ENCODE measurements at places on chromosomes 2 and 18.

GRCh38 chr2:174632841-174633622 lies 35.4 kb upstream of the WIPF1 start:
- no peak for DNase-seq

- DNase-seq, result no peak
Observed at GRCh38 chr2:109513749-109514588, 99.8 kb downstream of the SEPTIN10 start.

DNA sequence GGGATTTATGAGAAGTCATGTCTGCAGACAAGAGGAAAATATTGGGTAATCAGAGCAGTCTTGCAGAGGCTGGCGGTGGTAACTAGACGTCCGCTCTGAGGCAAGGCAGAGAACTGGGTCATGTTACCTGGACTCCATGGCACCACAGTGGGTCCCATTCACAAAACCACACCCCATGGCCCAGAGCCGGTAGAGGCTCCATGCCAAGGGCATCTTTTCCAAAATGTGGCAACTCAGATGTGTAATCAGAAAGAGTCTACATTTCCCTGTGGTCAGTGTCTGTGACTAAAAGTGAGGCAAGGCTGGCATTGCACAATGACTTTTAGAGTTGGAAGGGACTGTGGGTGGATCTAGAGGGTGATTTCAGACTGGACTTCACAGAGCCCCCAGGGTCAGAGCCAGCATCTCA lies 113.1 kb downstream of the MREG start:
- DNase-seq, result no peak

GRCh38 chr2:10772201-10772867 lies 40.3 kb downstream of the PDIA6 start:
- no peak for DNase-seq

- no peak for DNase-seq
Observed at GRCh38 chr2:174334781-174335251, at the start of gene SP9. SP9 (plus strand) TSS chr2:174334954; CDS start chr2:174335093, 139 bp downstream.

DNA sequence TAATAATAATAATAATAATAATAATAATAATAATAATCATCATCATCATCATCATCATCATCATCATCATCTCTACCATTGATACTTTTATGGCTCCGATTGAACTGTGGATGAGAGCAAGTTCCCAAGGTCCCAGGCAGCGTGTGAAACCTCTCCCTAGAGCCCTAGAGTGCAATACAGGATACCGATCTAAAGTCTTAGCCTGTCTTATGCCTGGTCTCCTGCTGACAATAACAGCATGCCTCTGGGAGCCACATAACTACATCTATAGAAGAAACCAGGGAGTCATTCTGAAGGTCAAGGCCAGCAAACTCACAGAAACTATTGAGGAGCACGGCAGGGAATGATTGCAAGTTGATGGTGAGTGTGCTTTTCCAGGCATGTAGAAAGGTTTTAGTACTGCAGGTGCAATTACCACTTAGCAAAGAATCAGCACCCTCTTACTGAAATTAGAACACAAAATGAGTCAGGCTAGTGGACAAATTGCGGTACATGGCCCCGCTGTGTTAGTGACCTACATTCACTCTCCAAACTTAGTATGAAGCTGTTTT lies 457.2 kb upstream of the CDH20 start:
- no peak for DNase-seq

GRCh38 chr2:113720167-113720566 lies 36.3 kb downstream of the SLC35F5 start:
- peak; percentile 16 for DNase-seq

DNA sequence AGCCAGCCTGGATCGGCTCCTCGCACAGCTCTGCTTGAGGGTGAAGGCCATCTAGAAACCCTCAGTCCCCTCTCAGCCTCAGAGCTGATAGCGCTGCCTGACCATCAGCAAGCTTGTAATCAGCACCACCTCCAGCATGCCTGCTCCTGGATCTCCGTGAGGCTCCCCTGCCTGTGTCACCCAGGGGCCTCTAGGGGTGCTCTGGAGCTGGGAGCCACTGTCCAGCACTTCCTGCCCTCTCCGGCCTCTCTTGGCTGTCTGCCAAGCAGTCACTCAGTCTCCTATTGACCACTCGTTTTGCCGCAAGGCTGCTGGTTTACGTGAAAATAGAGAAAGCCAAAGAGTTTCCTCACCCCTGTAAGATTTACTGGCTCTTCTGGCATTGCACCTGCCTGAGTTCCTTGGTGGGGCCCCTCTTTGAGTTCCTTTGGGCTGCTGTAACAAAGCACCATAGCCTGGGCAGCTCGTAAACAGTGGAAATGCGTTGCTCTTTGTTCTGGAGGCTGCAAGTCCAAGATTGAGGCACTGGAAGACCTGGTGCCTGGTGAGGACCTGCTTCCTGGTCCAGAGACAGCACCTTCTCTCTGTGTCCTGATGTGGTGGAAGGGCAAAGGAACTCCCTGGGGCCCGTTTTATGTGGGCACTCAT lies 17.9 kb downstream of the CAPN10 start:
- DNase-seq, result peak; percentile 65

DNA sequence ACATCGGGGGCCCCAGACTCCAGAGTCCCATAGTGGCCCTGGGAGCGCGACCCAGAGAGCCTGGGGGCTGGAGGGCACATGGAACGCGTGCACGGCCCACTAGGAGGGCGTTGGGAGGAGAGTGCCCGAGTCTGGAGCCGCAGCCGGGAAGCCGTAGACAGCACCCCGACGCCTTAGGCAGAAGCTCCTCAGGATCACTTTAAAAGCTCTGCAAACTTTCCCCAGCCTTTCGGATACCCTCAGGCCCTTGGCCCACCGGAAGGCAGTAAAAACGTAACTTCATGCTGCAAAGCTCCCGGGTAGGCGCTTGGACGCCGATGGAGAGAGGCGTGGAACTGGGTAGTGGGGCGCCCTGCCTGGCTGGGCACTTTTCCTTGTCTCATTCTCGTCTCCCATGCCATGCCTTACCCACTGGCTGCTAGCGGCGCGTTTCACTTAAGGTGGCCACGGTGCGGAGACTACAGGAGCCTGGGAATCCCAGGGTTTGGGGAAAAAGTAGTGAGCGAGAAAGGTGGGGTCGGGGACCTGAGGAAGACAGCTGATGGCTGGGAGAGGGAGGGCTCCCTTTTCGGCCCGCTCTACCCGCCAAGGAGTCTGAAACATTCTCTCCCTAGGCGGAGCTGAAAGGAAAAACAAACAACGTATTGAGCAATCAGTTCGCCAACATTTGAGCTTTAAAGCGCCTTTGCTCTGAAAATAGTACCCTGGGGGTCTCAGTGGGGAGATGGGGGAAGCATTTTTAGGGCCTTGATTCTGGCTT lies 141.8 kb downstream of the MEIS1 start:
- DNase-seq, result peak; percentile 72

- no peak for DNase-seq
Observed at GRCh38 chr2:140747665-140748064, 1383.2 kb downstream of the LRP1B start.

DNA sequence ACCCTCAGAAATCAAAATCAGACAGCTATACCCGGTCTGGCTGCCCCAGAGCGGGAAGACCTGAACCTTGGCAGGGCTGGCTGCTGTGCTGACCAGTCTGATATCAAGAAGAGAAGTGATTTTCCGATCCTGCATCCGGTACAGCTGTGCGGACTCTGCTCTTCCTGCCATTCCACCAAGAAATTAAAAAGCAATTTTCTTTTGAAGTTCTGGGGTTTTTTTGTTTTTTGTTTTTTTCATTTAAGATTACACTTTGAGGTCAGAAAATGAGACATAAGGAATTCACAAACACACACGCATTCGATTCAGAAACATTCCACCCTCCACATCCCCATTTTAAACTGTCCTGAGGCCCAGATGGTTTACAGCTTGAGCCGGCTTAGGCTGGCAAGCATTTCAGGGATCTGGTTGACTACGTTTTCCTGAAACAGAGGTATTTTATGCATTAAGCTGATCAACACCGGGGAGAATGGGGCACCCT lies 156.5 kb downstream of the COL6A3 start:
- no peak for DNase-seq

DNA sequence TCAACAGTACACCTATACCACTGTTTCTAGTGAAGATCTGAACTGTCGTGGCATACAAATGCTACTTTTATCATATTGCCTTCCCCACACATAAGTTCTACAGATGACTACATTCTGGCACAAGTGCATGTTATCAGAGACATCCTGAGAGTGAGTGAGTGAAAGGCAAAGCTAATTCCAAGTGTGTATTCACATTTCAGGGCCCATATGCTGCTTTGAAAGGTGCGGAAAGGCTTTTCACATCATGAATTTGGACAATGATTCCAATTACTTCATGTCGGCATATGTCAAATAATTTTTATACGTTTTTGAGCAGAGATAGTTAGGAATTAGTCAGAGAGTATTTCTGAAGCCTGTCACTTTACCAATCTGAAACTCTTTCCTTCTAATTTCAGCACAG lies 101.7 kb downstream of the GAREM1 start:
- no peak for DNase-seq

GRCh38 chr2:166413255-166413654 lies 37.5 kb upstream of the SCN9A start:
- no peak for DNase-seq

DNA sequence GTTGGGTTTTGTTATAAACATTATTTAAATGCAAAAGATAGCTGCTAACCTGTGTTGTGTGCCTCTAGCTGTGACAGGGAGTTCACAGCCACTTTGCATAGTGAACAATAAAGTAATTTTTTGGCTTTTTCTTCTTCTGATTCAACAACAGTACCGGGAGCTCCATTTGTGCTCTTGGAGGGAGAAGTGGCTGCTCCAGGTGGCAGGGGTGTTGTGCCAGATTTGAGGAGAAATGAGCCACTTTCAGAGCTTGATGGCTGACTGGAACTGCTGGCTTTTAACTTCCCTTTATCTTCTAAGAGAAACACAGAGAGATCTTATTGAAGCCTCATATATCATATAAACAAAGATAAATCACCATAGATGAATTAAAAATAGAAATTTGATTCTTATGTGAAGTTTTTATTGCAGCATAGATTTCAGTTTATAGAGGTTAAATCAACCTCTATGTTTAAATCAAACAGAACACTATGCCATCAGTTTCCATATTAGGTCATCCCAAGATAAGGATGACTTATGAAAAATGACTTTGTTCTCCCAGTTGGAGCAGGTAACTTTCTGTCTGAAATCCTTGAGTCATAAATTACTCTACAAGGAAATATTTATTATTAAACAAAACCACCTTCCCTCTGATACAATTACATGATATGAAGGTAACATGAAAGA lies 182.0 kb upstream of the SESTD1 start:
- DNase-seq, result peak; percentile 74

DNA sequence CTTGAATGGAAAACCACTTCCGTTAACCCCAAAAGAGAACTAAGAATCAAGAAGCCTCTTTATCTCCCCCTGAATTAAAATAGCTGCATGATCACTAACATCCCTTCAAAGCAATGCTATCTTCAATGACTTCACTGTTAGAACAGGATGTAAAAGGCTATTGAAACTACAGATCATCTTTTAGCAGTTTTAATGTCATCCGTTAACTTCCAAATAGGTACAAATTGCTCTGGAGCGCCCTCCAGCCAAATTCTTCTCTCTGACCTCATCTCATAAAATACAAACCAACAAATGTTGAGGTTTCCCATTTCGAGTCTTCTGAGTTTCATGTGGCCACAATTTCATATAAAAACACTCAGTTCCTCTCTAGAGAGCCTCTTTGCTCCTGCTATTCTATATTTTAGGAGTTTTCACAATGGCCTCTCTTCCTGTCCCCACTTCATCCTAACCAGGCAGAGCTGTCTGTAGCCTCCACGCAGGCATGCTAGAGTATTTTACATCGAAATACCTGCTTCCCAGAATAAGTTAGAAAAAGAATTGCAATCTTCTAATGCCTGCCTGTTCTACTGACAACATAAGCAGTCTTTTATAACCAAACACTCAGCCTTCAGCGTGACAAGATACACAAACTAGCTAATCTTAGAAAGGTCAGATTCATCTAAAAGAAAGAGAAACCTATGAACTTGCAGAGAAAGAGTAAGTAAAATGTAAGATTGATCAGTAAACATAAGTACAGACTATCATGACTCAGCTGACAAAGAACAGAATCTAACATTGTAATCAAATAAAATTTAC lies 37.9 kb downstream of the B4GALT6 start:
- peak; percentile 19 for DNase-seq

DNA sequence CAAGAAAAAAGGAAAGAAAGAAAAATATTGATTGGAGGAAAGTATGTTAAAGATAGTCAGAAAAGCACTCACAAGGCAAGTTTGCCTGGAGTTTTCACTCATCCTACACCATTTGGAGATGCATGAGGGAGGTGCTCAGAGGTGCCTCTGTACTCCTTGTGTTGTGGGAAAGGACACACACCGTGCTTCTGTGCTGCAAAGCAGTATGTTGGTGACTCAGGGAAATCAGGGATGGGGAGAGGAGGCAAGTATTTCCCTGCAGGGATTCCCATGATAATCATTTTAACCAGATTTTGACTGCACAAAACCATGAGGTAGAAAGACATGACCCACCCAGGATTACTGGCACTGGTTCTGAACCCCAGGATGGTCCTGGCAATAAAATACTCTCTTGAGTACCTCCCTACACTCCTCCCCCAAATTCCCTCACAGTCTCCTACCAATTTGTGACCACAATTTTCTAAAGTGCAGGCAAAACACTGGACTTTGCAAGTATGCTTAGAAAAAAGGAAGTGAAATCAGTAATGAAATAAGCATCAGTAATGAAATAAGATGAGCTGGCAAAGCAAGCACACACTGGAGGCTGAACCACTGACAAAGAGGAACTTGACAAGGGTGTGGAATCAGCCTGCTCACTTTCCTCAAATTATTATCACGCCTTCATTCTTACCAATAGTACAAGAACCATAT lies 155.5 kb upstream of the ACVR2A start:
- no peak for DNase-seq

DNA sequence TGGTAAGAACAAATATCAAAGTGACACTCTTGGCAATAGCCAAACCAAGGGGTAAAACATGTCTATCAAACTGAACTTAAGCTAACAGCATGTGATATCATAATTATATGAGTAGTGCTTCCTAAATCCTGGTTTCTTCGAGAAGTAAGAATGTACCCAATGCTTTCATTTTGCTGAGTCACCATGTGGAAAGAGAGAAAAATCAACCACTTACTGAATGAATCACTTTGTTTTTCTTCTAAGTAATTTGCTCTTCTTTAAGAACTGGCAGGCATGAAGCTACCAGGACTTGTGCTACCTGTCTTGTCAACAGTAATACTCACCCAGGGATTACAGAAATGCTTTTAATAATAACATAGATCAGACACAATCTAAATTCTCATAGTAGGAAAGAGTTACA lies 19.0 kb upstream of the DUSP19 start:
- DNase-seq, result no peak

- peak; percentile 69 for DNase-seq
Observed at GRCh38 chr2:105796131-105796638, 51.5 kb downstream of the NCK2 start.

- DNase-seq, result no peak
Observed at GRCh38 chr2:25651782-25652455, 21.5 kb downstream of the DTNB start.

- DNase-seq, result peak; percentile 81
Observed at GRCh38 chr2:65300134-65300760, 72.6 kb downstream of the ACTR2 start.

- DNase-seq, result no peak
Observed at GRCh38 chr18:41145516-41145915, 809.5 kb upstream of the PIK3C3 start.

DNA sequence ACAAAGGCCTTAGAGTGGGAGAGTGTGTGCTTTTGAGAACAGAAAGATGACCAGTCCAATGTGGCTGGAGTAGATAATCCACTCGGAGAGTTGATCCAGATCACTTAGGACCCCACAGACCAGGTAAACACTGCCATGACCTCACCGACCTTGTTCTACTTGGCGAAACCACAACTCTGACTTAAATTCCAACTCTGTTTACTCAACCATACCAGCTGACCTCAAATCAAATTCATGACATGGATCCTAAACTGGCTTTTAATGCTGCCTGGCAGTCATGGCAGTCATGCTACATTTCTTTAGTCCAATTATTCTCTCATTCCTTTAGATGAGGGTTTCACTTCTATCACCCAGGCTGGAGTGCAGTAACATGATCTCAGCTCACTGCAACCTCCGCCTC lies 347.1 kb upstream of the FAM98A start:
- DNase-seq, result no peak
